ENCODE measurements at places on chromosomes 4 and X.
A peak's percentile ranks its signal among the peaks of the same experiment; 100 is the strongest.

- no peak for DNase-seq
Measured at GRCh38 chr4:109879081-109879480, 31.2 kb downstream of the LRIT3 start.

DNA sequence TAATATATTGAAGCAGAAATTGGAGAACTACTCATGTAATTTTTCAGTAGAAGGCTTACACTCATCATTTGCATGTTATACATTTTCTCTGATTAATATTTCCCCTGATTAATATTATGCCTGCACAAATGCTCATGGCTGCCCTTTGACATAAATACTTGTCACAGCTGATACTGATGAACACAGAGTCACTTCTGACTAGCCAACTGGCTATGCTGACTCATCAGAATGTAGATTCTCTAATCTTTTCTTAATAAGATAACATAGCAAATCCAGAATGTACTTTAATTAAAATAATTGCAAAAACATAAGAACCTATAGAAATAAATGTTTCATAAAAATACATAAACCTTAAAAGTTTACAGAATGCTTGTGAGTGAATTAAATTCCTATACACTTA is 52.4 kb upstream of the C4orf54 start:
- no peak for DNase-seq

DNA sequence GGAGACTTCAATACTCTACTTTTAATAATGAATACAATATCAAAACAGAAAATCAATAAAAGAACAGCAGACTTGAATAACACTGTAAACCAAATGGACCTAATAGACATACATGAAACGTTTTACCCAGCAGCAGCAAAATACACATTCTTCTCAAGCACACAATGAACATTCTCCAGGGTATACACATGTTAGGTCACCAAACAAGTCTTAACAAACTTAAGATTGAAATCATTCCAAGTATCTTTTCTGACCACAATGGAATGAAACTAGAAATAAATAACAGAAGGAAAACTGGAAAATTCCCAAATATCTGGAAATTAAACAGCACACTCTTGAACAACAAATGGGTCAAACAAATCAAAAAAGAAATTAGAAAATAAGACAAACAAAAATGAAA is 145.0 kb upstream of the CT83 start:
- DNase-seq: no peak

DNA sequence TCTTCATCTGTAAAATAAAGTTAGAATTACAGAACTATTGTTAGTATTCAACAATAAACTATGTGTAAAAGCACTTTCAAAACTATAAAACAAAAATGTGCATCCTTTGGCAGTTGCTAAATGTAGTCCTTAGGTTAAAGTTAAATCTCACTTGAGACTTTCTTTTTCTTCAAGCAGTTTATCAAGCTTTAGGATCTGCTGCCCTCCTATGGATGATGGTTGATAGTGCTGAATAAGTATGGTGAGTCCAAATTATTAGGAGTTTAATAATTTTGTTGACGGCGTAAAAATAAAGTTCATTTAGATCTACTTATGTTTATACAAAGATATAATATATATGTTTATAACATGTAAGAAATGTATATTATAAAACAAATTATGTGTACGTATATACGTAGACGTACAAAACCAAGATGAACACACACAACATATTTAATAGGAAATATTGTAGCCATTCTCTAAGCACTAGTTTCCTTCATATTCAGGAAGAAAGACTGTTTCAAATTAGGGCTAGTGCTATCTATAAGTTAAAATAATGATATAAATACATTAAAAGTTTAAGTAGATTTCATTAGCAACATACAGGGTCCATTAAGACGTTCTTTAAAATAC is 22.3 kb downstream of the UGT2A2 start:
- no peak for DNase-seq

DNA sequence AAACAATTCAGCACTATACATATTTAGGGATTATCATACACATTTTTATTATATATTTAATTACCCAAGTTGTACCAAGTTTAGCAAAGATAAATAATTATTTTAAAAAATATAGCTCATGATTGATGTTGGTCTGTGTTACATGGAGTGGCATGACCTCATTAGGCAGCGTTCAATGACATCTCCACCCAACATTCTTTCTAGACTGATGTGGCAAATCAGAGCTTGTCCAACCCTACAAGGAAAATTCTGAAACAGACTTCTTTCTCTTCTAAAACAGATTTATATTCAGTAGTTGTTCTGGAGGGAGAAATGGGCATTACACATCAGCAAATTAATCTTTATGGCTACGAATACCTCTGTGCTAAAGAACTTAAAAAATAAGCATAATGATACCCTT is 189.7 kb downstream of the PDGFC start:
- DNase-seq: no peak

DNA sequence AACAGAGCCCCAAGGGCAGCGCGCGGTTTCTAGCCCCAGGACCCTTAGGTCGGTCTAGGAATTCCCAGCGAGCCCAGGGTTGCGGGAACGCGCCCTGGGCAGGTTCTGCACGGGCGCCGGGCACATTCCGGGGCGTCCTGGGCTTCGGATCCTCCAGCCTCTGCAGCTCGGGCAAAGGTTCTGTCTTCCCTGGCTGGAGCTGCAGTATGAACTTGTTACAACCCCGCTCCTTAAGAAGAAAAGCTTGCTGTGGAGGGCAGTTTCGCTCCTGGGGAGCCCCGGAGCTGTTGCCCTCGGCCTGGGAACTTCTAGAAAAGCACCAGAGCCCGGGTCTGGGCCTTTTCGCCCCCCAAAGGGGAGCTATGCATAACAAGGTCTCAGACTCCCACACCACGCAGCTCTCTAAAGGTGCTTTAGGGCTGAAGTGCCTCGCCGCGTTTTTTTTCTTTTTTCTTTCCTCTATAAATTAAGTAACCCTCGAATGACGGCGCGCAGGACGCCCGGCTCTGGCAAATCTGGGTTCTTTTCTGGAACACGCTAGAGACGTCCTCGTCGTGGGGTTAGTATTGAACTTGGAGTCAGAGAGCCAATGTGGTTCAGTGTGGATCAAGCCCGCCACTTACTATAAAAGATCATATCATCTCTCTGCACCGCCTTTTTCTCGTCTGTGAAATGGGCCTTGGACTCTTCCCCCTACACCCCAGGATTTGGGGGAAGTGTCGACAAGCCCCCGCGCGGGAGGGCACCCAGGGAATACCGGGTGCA is 5.7 kb downstream of the MSX1 start:
- DNase-seq: no peak

- no peak for DNase-seq
Measured at GRCh38 chr4:42411803-42412202, 14.5 kb downstream of the SHISA3 start.

DNA sequence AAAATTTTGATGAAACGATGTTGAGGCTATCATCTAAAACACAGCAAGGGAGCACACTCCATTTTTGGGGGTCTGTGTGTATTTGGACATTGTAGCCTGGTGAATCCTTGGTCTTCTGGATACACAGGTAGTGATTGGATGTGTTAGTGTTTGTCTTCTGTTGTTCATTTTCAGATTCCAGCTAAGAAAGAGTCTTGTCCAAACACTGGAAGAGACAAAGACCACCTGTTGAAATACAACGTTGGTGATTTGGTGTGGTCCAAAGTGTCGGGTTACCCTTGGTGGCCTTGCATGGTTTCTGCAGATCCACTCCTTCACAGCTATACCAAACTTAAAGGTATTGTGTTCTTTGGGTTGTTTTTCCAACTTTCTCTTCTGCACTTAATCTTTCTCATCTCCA is 32.8 kb downstream of the NSD2 start:
- DNase-seq: no peak

GRCh38 chr4:625631-626161 is 323 bp downstream of the PDE6B start:
- DNase-seq: no peak

DNA sequence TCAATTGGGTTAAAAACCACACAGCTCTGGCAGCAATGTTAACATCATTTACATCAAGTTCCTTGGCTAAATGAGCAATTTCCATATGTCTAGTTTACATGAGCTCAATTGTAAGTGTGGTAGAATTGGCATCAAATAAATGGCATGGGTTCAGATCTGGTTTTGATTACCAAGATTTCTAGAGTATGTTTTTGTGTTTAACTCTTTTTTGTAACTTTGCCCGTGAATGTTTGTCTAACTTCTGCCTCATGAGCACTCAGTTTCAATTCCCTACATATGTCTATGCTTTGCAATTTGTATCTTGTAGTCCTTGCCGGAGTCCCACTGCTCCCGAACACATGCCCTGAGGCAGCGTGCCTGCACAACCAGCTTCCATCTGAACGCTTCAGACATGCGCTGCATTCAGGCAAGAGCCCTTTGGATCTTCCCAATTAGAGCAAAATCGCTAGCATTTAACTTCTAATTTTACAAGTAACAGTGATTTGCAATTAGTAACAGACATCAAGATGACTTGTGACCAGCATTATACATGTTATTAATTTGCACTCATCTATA is 644.4 kb downstream of the TRIML1 start:
- no peak for DNase-seq

DNA sequence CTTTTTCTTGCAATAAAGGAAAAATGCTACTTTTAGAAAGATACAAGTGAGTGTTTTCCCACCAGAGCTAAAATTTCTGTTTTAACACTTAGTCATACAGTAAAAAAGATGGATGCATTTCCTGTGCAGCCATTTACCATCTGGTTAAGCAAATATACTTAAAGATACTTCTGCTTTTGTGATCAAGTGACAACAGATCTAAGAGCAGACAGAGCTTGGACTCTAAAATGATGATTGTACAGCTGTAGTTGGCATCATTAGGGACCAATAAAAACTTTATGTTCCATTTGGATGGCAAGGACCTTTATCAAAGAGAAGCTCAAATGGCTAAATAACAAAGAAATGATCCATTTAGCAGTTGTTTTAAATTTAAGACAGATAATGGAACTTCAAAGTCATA is 270.8 kb downstream of the FSTL5 start:
- DNase-seq: no peak

DNA sequence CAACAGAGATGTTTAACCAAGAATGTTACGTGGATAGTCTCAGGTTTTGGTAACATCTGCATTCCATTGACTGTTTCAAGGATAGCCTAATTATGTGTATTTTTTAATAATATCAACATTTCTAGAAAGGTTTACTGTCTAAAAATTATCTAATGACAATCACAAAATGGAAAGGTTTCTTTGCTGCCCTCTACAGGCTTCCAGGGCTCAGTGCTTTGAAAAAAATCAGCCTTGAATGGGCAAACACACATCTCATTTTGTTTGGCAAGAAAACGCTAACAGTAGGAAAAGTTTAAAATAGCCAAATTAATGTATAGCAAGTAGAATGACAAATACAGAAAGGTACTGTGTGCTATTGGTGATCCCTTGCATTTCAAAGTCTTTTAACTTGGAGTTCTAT is 223.4 kb upstream of the PRPS2 start:
- no peak for DNase-seq

DNA sequence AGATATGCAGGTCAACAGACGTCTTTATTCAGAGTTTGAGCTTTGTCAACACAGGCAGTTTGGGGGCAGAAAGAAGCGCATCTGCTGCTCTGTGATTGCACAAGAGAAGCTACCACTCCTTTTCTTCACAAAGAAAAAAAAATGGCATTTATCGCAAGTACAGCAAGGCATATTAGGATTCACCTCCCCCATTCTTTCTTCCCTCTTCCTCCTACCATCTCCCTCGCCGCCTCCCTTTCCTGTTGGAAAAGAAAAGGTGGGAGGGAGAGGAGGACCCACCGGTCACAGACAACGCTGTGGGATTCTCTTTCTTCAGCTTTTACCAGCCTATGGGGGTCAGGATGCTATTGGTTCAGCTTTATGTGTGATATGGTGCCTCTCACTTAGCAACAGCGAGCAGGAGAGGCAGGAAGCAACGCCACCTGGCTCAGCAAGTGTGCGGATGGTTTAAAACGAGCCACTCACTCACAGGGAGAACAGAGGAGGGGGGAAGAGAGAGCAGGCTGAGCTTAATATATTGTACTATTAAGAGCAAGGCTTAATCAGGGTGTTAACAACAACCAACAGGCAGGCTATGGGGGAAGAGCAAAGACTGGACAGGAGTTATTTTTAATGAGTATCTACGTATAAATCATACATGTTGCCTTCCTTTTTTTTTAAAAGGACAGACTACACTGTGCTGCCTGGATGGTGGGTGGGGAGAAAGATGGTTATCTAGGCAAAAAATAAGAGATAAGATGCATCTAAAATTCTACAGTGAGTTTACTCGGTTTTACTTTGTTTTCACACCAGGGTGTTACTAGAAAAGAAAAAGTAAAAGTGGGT is 104.7 kb downstream of the MAML3 start:
- DNase-seq: peak; percentile 55

GRCh38 chrX:93428497-93428896 is 244.9 kb downstream of the NAP1L3 start:
- DNase-seq: no peak

- DNase-seq: no peak
Measured at GRCh38 chr4:146061610-146062334, 113.7 kb upstream of the LSM6 start.

- no peak for DNase-seq
Measured at GRCh38 chrX:16112428-16112827, 10.9 kb upstream of the GRPR start.

DNA sequence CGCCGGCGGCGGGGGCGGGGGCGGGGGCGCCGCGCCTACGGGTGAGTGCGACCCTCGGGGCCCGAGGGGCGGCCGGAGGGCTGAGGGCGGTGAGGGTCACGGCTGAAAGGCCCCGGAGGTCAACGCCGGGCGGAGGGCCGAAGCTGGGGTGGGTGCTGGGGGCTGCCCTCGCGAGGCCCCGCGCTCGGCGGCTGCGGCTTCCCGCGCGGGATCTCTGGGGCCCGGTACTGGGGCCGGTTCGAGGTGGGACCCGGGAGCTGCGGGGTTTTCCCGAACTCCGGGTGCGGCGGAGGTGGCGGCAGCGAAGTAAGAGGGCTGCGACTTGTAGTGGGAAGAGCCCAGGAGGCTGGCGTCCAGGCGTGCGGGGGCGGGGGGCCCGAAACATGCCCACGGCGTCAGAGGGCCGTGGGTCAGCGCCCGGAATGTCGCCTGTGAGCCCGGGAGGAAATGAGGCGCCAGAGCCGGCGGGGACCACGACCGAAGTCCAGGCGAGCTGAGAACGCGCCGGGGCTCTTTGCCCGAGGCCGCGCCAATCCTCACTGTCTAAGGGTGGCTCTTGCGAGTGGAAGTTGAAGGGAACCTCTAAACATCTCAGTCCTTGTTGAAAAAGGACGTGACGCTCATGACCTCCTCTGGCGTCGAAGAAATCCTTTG is 407 bp downstream of the IL13RA1 start:
- no peak for DNase-seq

- DNase-seq: no peak
Measured at GRCh38 chr4:55117511-55117910, 7.9 kb downstream of the KDR start.

GRCh38 chr4:112377594-112378242 is 80.5 kb downstream of the ALPK1 start:
- no peak for DNase-seq
